ENCODE measurements at places on chromosomes 3 and 15. TPM values are rescaled to one million over a fixed set of nuclear protein-coding genes. Genes with fewer than 3 reads are reported as not detected.

The RARB gene
- polyA plus RNA-seq, result 62.3 TPM

The CLSTN2 gene
- 1.9 TPM for polyA plus RNA-seq

DNA sequence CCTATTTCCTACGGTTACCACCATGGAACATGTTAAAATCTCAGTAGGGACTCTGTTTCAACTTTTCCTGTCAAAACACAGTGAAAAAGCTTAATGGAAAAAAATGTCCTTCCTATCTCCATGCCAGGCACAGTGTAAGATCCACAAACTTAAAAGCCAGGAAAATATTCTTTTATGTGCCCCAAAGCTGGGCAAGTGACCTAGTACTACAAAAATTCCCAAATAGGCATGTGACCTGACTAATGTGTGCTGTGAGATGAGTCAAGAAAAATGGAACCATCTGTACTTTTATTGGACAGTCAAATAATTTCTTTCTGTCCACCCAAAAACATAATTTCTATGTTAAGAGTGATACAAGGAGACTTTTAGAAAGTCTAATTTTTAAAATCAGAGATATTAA lies 406.0 kb downstream of the ZBTB20 start:
- DNase-seq, result no peak

GRCh38 chr15:83890587-83890986 lies 236.7 kb downstream of the ADAMTSL3 start:
- DNase-seq, result no peak

All from right renal pelvis (tissue), 4 donors.